ENCODE measurements at places on chromosomes 13 and 19. TPM values are rescaled to one million over a fixed set of nuclear protein-coding genes. Genes with fewer than 3 reads are reported as not detected.

The CGB2 gene
- not detected for total RNA-seq

The FREM2 gene
- not detected for total RNA-seq

The TIMM44 gene
- total RNA-seq = 92.5 TPM

The ZNF578 gene
- 2.8 TPM for total RNA-seq

The COX6B2 gene
- total RNA-seq = not detected

The PSG1 gene
- not detected for total RNA-seq

The ZNF442 gene
- 8.7 TPM for total RNA-seq

The ZNF439 gene
- 19.9 TPM for total RNA-seq

The C19orf85 gene
- not detected for total RNA-seq

The HSH2D gene
- 191 TPM for total RNA-seq

The OSCAR gene
- total RNA-seq = 0.16 TPM

The SIGLECL1 gene
- total RNA-seq = not detected

The DHPS gene
- total RNA-seq = 160 TPM

The IGLON5 gene
- not detected for total RNA-seq

The TINCR gene
- total RNA-seq = 1.00 TPM

The ZNF610 gene
- 1.1 TPM for total RNA-seq

The TSHZ3 gene
- total RNA-seq = 0.05 TPM

The TICAM1 gene
- 34.4 TPM for total RNA-seq

The PALM3 gene
- total RNA-seq = not detected

The B3GNT8 gene
- 0.24 TPM for total RNA-seq

The TMEM91 gene
- total RNA-seq = 4.6 TPM

The FPR1 gene
- total RNA-seq = not detected

The RGL3 gene
- 0.33 TPM for total RNA-seq

The TJP3 gene
- 0.86 TPM for total RNA-seq

The ATP5F1D gene
- total RNA-seq = 172 TPM

The CPAMD8 gene
- 1.8 TPM for total RNA-seq

The SPACA4 gene
- not detected for total RNA-seq

The ZNF814 gene
- 64.7 TPM for total RNA-seq

The ONECUT3 gene
- not detected for total RNA-seq

The TEX30 gene
- 6.2 TPM for total RNA-seq

The STRN4 gene
- total RNA-seq = 83.9 TPM

The PPP2R1A gene
- total RNA-seq = 244 TPM

The CLEC17A gene
- total RNA-seq = 123 TPM

The DHDH gene
- total RNA-seq = not detected

The DCUN1D2 gene
- 19.8 TPM for total RNA-seq

The IQCN gene
- 15.6 TPM for total RNA-seq

The IGSF23 gene
- total RNA-seq = not detected

The PRODH2 gene
- total RNA-seq = not detected

The TSSK6 gene
- total RNA-seq = 4.3 TPM

The ZNF723 gene
- not detected for total RNA-seq

The CAMSAP3 gene
- total RNA-seq = 0.80 TPM

The UCHL3 gene
- total RNA-seq = 21.9 TPM

The LAIR2 gene
- total RNA-seq = not detected

The GJB6 gene
- not detected for total RNA-seq

The LGALS14 gene
- total RNA-seq = not detected

The FGF21 gene
- total RNA-seq = not detected

The COL4A2 gene
- not detected for total RNA-seq

The KLF2 gene
- 87.6 TPM for total RNA-seq

The SULT2B1 gene
- total RNA-seq = not detected

The OLFM2 gene
- not detected for total RNA-seq

The KIR3DL2 gene
- not detected for total RNA-seq

The TMEM259 gene
- 257 TPM for total RNA-seq

The CCDC8 gene
- total RNA-seq = not detected

The OR4F17 gene
- 0.82 TPM for total RNA-seq

The DACT3 gene
- 0.75 TPM for total RNA-seq

The CEACAM21 gene
- total RNA-seq = 12.0 TPM

The MYPOP gene
- 5.6 TPM for total RNA-seq

The UBL5 gene
- total RNA-seq = 270 TPM

The KLK3 gene
- not detected for total RNA-seq
